ENCODE measurements at places on chromosomes 1 and 21.

DNA sequence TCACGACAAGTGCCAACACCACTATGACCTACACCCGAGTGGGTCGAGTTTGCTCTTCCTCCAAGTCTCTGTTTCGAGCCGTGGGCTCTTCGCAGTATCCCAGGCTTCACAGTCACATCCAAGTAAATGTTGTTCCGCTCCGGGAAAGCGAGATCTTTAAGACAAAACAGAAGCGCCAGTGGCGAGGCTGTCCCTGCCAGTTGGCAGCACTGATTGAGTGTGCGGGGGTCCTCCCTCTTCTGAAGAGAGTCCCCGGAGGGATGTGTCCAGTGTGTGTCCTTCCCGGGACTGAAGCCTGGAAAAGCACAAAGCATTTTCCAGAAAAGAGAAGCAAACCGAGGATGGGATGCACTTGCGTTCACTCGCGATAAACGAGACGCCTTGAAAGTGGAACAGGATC lies 158.9 kb downstream of the PRDM16 start:
- no peak for DNase-seq

DNA sequence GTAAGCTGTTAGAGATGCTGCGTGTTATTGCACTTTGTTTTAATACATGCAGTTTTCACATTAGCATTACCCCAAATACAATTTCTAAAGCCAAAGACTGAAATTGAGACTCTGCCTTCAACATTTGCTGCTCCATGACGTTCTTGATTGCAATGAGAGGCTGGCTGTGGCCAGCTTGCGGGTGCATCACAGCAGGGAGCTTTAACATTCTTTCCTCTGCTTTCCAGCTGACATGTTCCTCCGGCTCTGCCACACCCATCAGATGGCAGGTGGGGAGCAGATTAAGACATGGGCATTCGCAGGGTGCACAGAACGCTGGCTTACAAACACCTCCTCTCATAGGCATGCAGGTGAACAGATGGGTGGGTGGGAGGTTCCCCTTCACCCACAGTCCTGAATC lies 314.1 kb downstream of the DISC1 start:
- DNase-seq: no peak

DNA sequence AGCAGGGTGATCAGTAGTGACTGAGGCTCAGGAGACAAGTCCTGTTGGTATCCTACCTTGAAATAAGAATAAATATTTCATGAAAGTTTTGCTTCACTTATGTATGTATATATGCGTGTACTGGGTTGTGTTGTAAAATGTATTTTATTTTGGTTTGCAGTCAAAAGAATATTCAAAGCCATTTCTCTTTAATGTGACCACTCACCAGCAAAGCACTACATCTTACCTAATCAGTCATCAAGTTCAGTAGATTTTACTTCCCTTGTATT lies 11.0 kb downstream of the SCP2 start:
- DNase-seq: no peak

- DNase-seq: no peak
These were observed 1844.7 kb downstream of the NCAM2 start for GRCh38 chr21:22842875-22843274.

GRCh38 chr1:231964961-231965360 lies 338.4 kb downstream of the DISC1 start:
- no peak for DNase-seq

DNA sequence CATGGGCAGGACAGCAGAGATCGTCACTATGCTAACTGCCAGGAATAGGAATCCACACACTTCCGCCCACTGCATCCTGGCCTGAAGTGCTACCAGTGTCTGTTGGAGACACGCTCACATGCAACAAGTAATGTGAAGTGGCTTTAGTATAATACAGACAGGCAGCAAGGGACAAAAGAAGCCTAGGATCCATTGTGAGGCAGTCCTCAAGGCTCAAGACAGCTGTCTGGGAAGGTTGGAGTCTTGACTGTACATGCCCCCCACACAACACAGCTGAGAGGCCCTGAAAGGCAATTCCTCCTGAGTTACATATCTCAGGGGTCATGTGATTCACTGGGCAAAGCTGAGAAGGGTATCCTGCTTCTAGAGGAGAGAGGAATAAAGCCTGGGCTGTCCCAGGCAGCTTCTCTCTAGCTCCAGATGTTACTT lies 39.9 kb upstream of the CD1D start:
- no peak for DNase-seq

GRCh38 chr1:235088430-235088829 lies 40.2 kb downstream of the TOMM20 start:
- no peak for DNase-seq

DNA sequence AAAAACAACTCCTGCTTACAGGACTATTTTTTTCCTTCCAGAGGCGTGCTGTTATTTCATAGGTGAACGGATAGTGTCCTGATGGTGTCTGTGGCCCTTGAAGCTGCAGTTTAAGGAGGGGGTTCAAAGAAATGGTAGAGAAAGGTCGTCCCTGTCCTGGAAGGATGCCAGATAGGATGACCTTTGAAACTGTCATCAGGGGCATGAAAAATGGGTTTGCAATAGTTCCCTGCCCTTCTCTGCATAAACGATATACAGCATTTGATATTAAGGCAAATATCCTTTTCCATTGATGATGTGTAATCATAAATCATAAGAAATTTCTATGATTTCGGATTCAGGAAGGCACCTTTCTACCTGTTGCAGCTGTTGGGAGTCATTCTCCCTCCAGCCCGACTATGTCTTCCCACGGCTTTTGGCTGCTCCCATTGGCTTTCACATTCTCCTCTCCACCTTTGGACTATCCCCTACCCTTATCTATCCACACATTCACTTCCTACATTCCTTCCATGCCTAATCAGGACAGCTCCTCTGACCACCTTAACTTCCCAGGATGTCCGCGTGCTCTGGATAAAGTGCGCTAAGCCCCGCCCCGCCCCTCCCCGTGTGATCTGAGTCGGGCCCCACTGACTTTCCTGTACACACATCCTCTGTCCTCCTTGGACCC lies 209.8 kb downstream of the DISC1 start:
- DNase-seq: no peak

DNA sequence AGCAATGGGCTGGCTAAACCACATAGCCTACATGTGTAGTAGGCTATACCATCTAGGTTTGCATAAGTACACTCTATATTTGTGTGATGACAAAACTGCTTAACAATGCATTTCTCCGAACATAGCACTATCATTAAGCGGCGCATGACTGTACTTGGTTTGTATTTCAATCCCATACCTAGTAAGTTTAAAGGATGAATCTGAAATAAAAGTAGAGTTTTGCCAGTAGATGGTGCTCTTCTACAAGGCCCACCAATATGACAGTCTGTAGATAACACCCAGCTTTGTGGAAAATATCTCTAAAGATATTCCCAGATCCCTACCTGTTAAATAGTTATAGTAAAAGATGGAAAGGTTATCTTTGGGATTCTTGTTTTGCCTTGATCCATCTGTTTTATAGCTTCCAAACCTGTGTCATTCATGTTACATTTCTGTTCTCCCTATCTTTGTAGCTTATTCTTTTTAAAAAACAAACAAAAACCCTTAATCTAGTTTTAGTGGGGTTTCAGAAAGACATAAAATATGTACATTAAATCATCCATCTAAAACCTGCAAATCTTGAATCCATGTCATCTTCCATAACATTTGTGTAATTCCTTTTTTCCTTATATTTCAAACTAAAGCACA lies 33.9 kb upstream of the ASPM start:
- no peak for DNase-seq

- DNase-seq: no peak
These were observed 28.4 kb downstream of the TRIM45 start for GRCh38 chr1:117093091-117093534.

- DNase-seq: no peak
These were observed 161.2 kb upstream of the SNX7 start for GRCh38 chr1:98500324-98500723.

- DNase-seq: no peak
These were observed 222.8 kb upstream of the ZRANB2 start for GRCh38 chr1:71303617-71304041.

DNA sequence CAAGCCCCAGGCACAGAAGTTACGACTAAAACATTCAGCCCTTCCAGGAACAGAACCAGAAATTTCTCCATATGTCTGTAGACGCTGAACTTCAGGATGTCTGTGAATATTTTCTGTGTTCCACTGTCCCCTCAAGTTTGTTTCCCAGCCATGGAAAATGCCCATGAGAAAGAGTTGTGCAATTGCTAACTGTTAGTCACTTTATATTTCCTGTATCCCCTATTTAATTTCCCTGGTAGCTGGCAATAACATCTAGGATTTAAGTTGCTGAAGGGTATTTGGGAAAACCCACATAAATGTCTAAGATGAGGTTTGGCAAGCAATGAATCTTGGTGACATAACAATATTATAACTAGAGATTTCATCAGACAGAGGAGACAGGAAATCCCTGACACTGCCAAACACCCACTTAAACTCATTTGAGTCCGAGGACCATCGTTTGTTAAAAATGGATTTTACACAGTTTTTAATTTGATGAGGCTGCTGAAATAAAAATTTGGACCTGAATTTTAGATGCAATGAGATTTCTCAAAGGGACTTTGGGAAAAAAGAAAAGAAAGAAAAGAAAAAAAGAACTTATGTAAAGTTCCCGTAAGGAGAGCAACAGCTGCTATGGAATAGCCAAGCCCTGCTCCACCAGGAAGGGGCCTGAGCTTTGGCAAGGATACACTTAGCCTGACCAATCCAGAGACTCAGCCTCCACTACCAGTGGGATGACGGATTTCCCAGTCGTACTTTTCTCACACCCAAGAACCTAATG lies 21.8 kb upstream of the ERRFI1 start:
- no peak for DNase-seq

DNA sequence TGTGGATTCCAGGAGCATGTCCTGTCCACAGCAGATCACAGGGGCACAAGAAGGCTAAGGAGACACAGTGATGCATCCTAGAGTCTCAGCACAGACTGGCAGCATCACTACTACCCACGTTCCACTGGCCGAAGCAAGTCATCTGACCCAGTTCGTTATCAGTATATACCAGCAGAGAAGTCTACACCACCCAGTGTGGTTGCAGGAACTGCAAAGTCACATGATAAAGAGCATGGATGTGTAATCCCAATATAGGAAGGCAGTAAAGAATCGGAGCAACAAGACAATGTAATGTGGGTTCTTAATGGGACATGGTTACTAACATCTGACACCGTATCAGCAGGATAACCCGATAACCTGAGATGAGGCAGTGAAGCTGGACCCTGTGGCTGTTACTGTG lies 246.6 kb downstream of the RRAGC start:
- DNase-seq: no peak

- no peak for DNase-seq
These were observed 113.2 kb upstream of the GALNT2 start for GRCh38 chr1:229953736-229954326.

DNA sequence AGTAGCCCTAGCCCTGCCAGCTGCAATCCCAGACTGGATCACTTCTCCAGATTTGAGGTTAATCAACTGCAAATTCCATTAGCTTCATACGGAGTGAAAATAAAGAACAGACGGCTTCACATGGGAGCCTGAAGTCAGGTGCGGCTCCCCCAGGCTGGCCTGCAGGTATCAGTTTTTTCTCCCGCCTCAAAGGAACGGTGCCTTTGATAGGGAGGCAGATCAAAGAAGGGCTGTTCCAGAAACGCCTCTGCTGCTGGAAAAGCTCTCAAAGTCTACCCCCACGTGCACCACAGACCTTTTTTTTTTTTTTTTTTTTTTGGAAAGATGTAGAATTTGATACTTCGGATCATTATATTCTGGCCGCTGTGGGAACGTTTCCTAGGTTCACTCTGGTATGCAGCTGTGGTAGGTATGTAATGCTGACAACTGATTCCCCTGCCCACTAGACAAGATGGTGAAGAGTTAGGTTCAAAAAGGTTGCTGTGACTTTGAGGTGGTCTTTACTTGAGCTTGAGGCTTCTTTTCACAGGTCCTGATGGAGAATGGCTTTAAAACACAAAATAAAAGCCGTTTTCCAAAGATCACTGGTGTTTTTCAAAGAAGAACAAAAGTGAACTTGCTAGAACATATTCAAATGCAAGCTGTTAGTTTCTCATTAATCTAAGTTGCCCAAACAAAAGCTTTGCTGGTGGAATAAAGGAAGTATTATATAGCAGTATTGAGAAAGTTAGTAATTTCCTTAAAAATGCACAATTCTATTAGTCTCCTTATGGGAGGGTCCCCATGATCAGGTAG lies 189.0 kb upstream of the NFIA start:
- DNase-seq: no peak

DNA sequence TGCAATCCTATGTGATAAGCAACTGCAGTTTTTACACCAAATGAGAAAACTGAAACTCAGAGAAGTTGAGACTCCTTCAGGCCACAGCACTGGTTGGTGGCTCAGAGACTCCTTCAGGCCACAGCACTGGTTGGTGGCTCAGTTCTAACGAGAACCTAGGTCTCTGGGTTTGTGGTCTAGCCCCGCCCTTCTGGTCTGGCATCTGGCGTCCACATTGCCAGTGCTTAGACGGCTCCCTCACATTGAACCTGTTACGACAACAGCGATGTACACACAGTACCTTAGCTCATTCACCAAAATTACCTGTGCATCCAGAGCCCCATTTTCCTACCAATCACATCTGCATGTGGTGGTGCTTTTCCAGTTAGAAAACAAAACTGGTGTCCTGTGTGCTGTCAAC lies 66.1 kb downstream of the NID1 start:
- no peak for DNase-seq

GRCh38 chr1:53089478-53090226 lies 27.6 kb downstream of the PODN start:
- no peak for DNase-seq

- no peak for DNase-seq
These were observed 244.7 kb downstream of the MRPL39 start for GRCh38 chr21:25362375-25363267.

- DNase-seq: no peak
These were observed 12.2 kb downstream of the AMY1C start for GRCh38 chr1:103761896-103762295.

GRCh38 chr1:235147269-235147668 lies 13.8 kb downstream of the RBM34 start:
- DNase-seq: no peak

DNA sequence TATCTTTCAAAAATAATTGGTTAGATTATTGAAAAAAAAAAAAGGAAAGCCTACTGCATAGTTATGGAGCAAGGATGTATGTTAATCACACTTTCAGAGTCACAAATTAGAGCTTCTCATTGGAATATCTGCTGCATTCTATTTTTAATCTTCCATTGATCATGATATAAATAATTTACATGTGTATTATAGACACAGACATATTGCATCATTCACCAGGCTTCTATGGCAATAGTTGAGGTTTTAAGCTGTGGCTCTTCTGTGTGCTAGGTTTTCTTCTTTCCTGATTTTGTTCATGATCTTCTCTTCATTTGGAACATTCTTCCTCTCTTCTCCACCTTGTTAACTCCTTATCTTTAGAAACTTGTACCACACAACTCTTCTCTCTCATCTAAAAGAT lies 123.2 kb upstream of the HMCN1 start:
- no peak for DNase-seq

- DNase-seq: no peak
These were observed 30.0 kb downstream of the ZC3H11B start for GRCh38 chr1:219582865-219583264.

DNA sequence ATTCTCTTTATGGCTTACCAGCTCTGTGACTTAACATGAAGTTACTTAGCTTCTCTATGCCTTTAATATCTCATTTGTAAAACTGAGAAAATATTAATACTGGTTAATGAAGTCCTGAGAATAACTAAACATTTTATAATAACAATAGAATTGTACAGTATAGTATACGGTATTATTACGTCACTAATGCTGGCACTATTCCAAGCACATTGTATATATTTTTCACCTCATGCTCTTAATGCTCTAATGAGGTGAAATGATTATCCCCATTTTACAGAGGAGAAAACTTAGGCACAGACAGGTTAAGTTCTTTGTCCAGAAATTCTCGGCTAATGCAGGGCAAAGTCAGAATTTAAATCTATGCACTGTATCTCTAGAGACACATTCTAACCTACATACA lies 856 bp downstream of the OR6K3 start:
- DNase-seq: no peak
